Activated CD4-positive, alpha-beta T cell treated with anti-CD3 and anti-CD28 coated beads for 36 hours (primary cell): ENCODE measurements at places on chromosomes 1 and 21. TPM values are rescaled to one million over a fixed set of nuclear protein-coding genes. Genes with fewer than 3 reads are reported as not detected.

DNA sequence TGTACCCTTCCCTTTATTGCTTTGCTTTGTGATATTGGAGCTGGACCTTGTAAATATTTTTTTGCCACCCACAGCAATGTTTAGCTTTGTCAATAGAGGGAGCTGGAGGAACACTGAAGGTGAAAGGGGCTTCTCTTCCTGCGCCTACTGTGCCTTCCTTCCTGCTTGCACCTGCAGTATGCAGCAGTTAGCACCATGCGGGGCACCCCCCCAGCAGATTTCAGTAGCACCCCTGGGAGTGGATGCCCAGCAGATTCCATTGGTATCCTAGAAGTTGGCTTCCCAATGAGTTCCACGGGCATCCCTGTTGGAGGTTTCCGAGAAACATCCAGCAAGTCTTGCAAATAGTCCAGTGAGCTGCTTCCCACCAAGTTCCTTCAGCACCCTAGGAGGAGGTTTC lies 25.6 kb downstream of the S100A10 start:
- DNase-seq: peak; percentile 63

GRCh38 chr1:6971699-6972098 lies 186.4 kb downstream of the CAMTA1 start:
- no peak for DNase-seq

GRCh38 chr1:245217853-245218608 lies 63.2 kb downstream of the KIF26B start:
- DNase-seq: no peak

Gene TFB2M
- total RNA-seq: 17.3 TPM

Gene SMIM11
- total RNA-seq: 6.6 TPM

Gene MX1
- 162 TPM for total RNA-seq

- DNase-seq: no peak
Measured at GRCh38 chr1:33329600-33330305, 8.9 kb upstream of the A3GALT2 start.

DNA sequence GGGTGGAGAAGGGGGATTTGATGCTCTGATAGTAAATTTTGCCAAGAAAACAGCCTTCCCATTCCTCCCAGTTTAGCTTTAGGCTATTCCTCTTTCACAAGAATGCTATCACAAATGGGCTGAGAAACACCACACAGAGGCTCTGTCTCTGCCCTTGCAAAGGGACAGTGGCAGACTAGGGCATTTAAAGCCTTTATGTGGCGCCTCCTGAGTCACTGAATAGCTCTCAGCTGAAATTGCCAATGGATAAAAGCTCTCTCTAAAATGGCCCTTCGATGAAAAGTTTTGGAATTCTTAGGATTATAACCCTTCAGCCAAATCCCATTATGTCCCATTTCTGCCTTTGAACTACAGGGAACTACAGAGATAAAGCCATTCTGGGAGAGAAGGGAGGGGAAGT lies 1000.4 kb downstream of the ADGRL2 start:
- DNase-seq: no peak

DNA sequence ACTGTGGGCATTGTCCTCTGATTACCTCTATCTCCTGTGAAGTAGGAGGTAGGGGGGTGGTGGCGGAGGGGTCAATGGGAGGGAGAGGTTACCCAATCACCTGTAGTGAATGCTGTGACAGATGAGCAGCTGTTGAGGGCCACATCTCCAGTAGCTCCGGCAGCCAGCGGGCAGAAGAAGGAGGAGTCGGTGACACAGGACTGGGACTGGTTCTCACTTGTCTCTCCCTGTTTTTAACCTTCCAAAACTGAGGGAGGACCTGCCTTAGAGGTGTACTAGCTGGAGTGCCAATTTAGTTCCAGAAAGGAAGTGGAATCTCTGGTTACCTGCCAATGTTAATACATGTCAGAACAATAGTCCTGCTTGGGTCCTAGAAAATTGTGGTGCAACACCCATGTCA lies 56.2 kb upstream of the ENAH start:
- DNase-seq: no peak

GRCh38 chr1:246907472-246907871 lies 24.3 kb downstream of the AHCTF1 start:
- DNase-seq: no peak

DNA sequence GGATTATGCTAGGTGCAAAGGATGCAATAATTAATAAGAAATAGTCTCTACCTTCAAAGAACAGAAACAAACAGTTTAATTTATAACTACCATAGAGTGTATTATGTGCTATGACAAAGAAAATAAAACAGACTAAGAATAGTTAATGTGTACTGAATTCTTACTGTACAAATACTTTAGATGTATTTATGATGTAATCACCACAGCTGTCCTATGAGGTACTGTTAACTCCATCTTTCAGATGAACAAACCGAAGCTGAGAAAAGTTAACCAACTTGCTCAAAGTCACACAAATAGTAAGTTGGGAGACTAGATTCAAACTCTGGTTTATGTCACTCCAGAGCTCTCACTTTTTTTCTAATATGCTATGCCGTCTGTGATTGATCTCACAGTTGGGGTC lies 77.0 kb upstream of the FGGY start:
- DNase-seq: no peak

DNA sequence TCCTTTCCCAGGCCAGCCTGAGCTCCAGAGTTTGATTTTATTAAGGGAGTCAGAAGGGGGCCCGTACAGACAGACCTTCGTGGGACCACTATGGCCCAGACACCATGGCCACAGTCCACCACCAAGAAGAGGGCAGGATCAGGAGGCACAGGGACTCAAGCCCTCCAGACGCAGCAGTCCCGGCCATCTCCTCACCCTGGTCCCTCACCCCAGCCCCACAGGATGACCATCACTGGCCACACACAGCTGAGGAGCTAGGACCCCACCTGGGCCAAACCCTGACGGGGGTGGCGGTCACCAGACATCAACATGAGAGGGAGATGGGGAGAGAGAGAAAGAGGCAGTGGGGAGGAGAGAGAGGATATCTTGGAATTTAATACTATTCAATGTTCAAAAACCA lies 29.2 kb upstream of the AGPAT3 start:
- no peak for DNase-seq

GRCh38 chr1:162023547-162024501 lies at the start of gene OLFML2B:
OLFML2B (minus strand) TSS chr1:162023869; CDS start chr1:162023430, 439 bp downstream.
- DNase-seq: peak; percentile 70

DNA sequence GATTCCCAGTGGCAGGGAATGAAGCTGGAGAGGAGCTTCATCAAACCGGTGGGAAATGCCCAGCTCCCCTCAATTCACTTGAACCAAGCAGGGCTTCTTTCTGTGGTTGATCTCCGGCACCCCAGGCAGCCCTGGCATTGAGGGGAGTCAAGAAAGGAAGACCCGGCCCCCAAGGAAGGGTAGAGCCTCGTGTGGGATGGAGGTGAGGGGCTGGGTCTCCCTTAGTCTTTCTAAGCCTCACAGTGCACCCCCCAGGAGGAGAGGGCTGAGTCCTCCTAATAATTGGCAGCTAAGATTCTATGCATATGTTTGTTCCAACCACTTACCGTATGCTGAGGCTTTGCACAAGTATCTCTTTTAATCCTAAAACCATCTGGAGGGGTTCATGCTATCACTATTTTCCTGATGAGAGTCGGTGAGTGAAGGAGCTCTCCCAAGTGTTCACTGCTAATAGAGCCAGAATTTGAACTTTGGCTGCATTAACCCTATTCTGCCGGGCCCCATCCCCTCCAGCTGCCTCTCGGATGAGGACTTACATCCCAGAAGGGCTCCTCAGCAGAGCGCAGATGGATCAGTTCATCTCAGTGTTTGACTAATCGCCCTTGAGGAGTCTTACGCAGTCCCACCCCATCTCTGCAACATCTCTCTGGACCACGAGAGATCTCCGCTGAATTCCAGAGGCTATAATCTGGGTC lies 33.1 kb upstream of the TMEM51 start:
- no peak for DNase-seq

Gene SH3D21
- 26.2 TPM for total RNA-seq

DNA sequence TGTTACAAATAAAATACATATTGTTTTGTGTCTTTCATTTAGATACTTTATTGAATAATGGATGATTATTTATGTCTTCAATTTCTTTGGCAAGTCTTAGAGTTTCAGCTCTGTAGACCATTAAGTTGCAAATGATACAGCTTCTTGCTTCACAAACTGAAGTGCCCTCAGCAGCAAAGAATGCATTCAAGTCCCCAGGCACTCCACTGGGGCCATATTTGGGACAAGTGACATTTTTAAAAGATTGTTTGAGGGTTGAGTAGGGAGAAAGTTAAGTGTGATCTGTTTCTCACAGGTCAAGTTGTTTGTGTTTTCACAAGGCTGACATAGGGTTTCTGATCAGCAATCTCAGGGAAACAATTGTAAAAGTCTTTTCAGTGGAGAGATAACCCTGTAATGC lies 400.7 kb downstream of the PLA2G4A start:
- no peak for DNase-seq

- no peak for DNase-seq
Measured at GRCh38 chr1:41894101-41894807, 24.5 kb downstream of the HIVEP3 start.

DNA sequence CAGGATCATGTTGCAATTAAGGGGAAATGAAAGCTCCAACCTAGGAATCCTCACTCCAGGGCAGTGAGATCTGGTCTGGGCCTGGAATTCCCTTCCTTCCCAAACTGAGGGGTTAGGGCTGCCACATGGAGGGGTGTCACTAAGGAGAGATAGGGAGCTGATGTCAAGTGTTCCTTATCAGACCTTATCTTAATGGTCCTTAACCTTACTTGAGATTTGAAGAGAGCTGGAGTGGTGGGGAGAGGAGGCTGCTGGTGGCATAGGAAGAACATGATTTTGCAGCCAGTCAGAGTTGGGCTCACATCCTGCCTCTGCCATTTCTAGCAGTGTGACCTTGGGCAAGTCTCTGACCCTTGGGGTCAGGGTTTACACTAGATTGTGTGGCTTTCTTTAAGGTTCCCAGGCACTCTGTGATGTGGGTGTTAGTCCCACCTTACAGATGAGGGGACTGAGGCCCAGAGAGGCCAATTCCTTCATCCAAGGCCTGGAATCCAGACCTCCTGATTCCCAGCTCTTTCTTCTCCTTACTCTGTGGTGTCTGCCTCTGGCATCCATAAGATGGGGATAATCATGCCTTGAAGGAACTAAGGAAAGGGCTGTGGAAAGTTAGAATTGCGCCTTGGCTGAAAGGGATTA lies 56.3 kb upstream of the SYNC start:
- DNase-seq: no peak

GRCh38 chr1:9481048-9481447 lies 58.2 kb upstream of the SLC25A33 start:
- no peak for DNase-seq

GRCh38 chr1:233111731-233112130 lies 161.3 kb downstream of the NTPCR start:
- no peak for DNase-seq

GRCh38 chr21:32585970-32586369 lies 647 bp upstream of the TCP10L start:
- DNase-seq: no peak

Gene MRAP
- not detected for total RNA-seq

Gene NPPB
- not detected for total RNA-seq

GRCh38 chr1:18350747-18351146 lies 130.0 kb upstream of the KLHDC7A start:
- no peak for DNase-seq

DNA sequence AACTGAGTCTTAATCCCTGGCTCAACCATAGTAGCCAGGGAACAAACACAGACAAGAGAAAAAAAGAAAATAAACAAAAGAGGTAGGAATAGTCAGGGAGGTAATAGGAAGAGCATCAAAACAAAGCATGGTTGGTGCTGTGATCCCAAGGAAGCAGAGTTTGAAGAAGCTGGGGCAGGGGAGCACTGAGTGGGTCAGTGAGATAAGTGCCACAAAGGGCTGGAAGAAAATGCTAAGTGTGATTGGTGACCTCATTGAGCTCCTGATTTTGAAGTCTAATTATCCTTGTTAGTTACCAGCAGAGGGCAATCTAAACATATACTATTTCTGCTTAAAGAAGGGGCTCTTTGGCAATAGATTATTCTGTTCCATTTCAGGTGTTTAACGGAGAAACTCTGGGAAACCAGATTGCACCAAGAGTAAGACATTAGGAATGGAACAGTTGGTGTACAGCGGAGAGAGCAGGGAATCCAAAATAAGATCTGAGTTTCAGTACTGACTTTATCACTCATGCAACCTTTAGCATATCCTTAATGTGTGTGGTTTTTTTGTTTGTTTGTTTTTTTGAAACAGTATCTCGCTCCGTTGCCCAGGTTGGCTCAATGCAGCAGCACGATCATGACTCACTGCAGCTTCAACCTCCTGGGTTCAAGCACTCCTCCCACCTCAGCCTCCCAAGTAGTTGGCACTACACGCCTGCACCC lies 30.7 kb upstream of the KIAA1614 start:
- no peak for DNase-seq

Gene TNFAIP8L2
- 18.4 TPM for total RNA-seq

DNA sequence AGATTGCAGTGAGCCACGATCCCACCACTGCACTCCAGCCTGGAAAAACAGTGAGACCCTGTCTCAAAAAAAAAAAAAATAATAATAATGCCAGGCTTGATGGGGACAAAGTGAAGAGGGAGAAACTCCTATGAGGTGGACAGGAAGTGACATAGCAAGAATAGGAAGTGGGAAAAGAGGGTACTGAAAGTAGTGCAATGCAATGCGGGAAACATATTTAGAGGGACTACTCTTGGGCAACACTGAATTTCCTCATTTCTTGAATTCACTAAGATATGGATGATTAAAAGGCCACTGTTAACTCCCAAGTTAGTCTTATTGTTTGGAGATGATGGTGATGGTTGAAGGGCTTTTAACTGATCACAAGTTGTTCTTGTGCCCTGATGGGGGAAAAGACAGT lies 21.6 kb upstream of the KCNA2 start:
- no peak for DNase-seq
